ENCODE measurements at places on chromosomes 3 and 15.

- DNase-seq, result no peak
Measured at GRCh38 chr3:8509961-8510360, 8.3 kb downstream of the LMCD1 start.

- no peak for DNase-seq
Measured at GRCh38 chr3:97940034-97940433, 32.2 kb downstream of the RIOX2 start.

- DNase-seq, result no peak
Measured at GRCh38 chr15:92636908-92637481, 18.6 kb downstream of the FAM174B start.

DNA sequence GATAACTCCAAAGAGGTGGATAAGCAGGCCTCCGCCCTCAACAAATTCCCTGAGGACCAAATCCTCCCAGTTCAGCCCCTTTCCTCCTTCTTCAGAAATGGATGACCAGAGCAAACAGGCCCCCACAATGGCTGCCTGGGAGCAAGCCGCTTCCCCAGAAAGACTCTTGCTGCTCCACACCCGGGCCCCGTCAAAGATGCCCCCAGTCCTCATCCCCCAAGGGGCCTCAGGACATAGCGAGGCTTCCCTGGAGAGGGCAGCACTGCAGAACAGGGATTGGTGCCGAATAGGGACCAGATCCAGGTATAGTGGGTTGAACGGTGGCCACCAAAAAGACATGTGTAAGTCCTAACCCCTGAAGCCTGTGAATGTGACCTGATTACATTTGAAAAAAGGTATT lies 502.3 kb downstream of the SHQ1 start:
- DNase-seq, result no peak

DNA sequence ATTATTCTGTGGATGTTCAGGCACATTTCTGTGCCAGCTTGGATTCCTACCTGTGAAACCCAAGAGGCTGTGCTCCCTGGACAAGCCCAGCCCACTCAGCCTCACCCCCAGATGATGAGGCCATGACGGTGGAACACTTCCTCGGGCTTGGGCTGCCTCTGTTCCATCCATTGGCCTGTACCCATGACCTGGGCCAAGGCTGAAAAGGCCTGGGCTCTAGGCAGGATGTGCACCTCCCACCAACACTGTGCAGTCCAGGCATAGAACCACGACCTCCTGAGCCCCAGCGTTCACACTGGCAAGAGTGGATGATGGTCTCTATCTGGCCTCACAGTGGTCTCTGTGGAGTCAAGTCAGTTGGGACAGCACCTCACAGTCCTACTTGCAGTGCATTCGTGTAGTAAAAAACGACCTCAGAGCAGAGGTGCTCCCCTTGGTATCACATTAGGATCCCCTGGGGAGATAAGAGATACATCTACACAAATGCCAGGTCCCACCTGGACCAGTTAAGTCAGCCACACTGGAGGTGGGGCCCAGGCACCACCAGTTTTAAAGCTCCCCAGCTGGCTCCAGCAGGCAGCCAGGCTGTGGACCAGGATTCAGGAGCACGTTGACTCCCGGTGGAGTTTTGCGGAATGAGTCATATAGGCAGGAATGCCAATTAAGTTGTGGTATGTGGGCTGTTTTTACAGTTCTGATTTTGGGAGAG lies 39.0 kb upstream of the IGF1R start:
- DNase-seq, result no peak

DNA sequence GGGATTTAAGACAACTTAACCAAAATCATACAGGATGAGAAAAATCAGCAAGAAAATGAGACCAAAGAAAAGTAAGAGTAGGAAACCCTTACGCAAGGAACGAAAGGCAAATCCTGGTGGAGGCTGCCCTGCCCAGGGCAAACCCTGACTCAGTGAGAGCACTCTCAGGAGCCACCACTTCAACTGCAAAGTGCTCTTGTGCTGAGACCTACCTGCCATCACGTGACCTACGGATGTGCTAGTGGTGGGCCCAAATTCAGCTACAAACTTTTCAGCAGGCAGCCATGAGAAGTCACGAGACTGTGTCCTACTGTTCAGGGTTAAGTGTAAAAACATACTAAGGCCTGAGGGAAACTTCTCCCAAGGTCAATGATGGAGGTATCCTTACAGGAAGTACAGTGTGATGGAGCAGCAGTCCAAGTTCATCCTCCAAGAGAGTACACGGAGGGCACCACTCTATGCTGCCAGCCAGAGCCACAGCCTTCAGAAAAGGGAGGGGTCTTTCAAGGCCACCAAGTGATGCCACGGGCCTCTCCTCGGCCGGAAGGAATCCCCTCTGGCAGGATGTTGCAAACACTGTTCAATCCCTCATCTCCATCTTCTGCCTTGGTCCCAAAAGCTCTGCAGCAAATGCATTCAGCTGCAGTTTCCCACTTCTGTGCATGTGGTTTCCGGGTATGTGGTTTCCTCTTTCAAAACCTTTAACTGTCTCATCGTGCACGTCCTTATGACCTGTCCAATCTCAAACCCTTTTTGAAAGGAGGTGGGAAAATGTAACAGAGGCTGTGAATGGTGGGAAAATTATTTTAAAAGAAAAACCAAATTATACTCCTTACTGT lies 9.5 kb downstream of the CHSY1 start:
- peak; percentile 34 for DNase-seq

GRCh38 chr15:90106522-90107117 lies 4.4 kb upstream of the IDH2 start:
- DNase-seq, result no peak

GRCh38 chr3:197846491-197846890 lies 55.4 kb downstream of the LRCH3 start:
- DNase-seq, result no peak

DNA sequence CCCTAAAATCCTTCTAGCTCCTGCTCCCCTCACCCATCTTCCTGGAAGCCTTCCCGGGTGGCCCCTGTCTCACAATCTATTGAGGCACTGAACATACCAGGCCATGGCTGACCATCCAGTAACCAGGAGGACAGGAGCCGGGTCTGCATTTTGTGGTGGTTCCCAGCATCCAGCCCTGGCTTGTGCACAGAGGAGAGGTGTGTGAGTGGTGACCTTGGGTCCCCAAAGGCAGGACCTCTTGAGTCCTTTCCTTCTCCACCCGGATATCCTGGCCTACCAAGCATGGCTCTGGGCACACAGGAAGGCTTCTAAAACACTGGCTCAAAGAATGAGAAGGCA lies 7.8 kb downstream of the CSK start:
- DNase-seq, result no peak

GRCh38 chr15:72176159-72176558 lies 21.4 kb downstream of the GRAMD2A start:
- no peak for DNase-seq

GRCh38 chr3:23968463-23969184 lies 23.5 kb downstream of the NR1D2 start:
- DNase-seq, result no peak

GRCh38 chr3:45239254-45239653 lies 13.2 kb upstream of the TMEM158 start:
- no peak for DNase-seq

- DNase-seq, result no peak
Measured at GRCh38 chr3:41638381-41638780, 323.5 kb downstream of the ULK4 start.

DNA sequence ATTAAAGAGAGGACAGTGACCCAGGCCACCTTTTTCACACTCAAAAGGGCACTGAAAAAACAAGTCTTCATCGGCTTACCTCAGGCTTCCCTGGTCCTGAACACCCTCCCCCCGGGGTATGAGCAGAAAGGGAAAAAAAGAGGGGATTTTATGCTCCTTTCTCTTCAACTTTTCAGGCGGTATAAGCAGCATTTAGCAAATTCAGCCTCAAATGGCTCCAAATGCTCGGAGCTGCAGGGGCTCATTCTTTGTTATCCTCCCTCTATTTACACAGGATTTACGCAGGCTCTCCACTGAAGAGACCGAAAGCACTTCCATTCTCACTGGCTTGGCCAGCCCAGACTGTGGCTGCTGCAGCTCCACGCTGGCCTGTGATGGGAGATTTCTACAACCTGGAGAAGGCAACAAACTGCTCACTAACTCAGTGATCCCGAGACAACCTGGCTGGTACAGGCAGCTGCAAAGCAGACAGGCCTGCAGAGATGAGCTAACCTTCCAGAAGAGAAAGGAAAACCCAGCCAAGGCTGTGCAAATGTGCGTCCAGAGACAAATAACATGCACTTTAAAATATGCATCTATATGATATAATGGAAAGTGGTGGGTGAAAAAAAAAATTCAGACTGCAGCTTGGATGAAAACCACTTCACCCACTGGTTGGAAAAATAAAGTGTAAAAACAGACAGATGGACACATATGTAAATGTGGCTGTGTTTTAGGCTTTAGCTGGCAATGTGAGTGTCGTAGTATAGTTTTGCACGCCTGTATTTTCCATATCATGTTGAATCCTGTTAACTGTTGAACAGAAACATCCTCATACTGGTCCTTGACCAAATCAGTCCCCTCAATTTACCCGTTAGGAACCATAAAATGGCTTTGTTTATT lies 54.2 kb downstream of the MEIS2 start:
- no peak for DNase-seq

- DNase-seq, result no peak
Measured at GRCh38 chr15:36905908-36906307, 194.4 kb downstream of the MEIS2 start.

DNA sequence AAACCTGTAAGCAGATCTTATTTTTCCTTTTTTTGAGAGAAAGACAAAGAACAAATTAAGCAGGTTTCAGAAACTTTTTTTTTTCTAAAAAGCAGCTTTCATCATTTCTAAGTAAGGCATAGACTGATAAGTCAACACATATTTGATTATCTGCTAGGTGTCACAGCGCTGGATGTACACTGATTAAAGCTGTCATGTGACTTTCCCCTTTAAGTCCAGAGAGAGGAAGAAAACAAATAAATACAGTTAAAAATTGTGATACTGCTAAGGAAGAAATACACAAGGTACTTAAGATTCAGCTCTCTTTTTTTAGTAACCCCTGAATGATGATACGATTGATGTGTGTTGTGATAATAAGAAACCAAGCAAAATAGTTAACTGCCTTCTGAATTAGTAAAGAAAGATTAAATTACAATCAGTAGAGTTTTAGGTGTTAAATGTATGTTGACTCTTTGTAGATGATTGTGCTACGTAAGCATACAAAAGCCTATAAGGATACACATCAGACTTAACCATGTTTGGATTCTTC lies 2.8 kb downstream of the GLCE start:
- DNase-seq, result no peak

DNA sequence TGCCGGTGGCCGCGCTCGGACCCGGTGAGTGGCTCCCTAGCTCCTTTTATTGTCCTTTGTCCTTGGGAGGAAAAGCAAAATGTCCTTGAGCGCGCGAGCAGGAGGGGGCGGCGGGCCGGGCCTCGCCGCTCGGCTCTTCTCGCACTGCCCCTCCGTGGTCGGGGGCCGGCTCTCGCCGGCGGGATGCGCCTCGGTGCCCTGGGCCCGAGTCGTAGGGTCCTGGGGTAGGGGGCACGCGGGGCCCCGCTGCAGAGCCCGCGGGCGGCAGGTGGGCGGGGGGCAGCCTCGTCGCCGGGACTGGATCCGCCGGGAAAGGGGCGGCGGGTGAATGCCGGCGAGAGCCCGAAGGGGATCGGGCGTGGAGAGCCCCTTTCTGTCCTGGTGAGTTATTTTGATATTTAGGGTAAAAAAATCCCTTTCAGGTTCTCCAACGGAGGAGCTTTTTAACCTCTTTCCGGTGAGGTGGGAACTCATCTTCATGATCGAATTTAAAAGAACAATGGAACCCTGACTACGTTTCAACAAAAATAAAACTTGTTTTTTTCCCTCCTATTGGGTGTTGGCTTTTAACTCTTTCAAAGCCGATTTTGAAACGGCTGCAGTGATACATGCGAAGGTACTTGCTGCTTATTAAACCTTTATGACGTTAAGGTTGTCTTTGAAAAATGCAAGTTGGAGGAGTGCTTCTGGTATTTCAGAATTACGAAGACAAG lies 16.8 kb upstream of the CHD2 start:
- DNase-seq, result peak; percentile 57

Measured in stimulated activated naive CD8-positive, alpha-beta T cell treated with anti-CD3 and anti-CD28 coated beads, Interleukin-15, amount 100 ng/mL, for 72 hours (primary cell).